ENCODE measurements at places on chromosomes 5 and 9.

- no peak for DNase-seq
These were observed 63.5 kb upstream of the PHYKPL start for GRCh38 chr5:178296066-178296465.

DNA sequence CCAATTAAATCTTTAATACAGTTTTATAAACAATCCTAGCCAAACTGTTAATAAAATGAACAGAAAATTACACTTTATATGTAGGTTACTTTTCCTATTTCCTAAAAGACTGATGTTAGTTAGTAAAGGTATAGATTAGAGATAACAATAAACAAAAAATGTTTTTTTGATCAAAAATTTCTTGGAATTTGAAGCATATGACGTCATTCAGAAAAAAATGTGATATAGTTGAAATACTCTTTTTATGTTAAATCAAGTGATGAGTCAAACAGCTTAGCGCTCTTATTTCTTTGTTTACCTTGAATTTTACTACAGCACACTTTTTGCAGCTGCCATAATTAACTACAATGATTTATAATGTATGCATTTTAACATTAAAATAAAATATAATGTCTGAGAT lies 195.8 kb downstream of the SLC12A2 start:
- DNase-seq = no peak

DNA sequence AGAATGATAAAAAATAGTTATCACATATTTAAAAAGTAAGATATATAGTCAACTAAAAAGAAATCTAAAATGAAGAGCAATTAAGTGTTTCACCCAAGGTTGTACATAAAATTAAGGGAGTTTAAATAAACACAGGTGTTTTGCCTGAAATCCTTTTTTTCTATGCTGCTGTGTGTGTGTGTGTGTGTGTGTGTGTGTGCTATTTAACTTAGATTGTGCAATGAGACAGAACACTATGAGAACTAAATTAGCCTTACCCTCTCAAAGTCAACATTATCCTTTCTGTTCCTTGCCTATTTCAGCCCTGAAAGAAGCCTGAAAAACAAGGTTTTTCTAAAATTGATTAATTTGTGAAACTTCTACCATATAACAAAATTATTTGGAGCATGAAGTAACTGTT lies 516.2 kb downstream of the ELAVL2 start:
- no peak for DNase-seq

GRCh38 chr5:6177926-6178325 lies 200.4 kb downstream of the MED10 start:
- DNase-seq = no peak

GRCh38 chr5:122816756-122817155 lies 28.7 kb upstream of the SNX24 start:
- DNase-seq = no peak

GRCh38 chr5:144328980-144329379 lies 158.3 kb downstream of the KCTD16 start:
- no peak for DNase-seq

DNA sequence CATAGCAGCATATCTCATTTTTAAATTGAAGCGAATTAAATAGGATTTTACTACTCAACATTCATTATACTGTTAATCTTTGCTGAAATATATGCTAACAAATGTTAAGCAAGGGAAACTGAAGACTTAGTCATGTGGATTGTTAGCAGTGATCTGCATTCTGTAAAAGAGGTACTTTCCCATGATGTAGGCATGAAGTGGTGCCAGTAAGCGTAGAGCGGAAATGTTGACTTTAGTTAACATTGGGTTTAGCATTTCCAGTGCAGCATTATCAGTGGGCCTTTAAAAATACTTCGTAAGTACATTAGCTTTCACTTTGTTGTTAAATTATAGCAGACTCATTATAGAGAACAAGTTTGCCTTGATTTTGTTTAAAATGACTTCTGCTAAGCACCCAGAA lies 130.3 kb downstream of the CDC42SE2 start:
- DNase-seq = no peak

DNA sequence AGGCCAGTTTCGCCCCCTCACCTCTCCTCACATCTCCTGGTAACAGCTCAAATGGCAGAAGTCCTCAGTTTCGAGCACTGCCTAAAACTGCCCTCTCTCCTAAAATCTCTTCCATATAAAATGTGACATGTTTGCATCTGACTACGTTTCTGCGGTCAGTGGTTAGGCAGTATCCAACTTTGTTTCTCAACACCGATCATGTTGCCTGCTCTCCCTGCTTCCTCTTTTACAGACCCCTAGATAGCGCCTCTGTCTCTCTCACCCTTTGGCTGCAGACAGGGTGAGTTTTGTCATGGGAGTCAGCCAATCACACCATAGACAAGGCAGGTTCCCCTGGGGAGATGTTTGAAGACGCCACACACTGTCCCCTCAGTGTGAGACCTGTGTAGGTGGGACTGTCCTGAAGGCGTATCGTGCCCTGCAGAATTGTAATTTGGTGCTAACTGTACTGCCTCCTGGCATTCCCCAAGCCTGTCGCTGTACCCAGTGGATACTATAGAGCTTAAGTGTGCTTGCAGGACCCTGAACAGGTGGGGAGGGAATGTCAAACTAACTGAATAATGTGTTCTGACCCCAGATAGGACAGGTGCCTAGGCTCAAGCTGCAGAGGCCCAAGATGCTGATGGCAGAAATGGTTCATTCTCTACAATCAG lies 1.1 kb downstream of the HEXB start:
- DNase-seq = no peak

All from stimulated activated CD4-positive, alpha-beta T cell treated with anti-CD3 and anti-CD28 coated beads, Interleukin-4, amount 100 ng/mL, for 1 hour (primary cell).